ENCODE measurements at places on chromosomes 13 and 19.
A peak's percentile ranks its signal among the peaks of the same experiment; 100 is the strongest.

- DNase-seq = no peak
Observed at GRCh38 chr13:110648146-110648819, 32.9 kb downstream of the NAXD start.

DNA sequence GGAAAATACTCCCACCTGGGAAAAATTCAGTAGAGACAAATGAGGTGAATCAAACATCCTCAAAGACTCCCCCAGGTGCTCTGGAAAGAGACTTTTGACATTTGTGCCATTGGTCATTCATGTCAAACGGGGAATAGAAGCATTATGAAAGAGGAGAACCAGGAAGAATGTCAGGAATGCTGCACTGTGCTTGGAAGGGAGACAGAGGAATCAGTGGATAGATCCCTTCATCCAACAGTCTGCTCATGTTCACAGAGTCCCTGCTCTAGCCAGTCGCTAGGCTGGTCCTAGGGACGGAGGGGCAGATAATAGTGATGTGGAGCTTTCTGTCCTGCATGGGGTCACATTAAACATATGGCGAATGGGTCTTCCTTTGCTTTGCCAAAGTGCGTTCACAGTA, 384.4 kb downstream of the FGF9 start:
- DNase-seq = no peak

GRCh38 chr19:31459430-31459829, 110.2 kb upstream of the TSHZ3 start:
- no peak for DNase-seq

GRCh38 chr19:29515233-29515619, 10.6 kb upstream of the VSTM2B start:
- DNase-seq = no peak

DNA sequence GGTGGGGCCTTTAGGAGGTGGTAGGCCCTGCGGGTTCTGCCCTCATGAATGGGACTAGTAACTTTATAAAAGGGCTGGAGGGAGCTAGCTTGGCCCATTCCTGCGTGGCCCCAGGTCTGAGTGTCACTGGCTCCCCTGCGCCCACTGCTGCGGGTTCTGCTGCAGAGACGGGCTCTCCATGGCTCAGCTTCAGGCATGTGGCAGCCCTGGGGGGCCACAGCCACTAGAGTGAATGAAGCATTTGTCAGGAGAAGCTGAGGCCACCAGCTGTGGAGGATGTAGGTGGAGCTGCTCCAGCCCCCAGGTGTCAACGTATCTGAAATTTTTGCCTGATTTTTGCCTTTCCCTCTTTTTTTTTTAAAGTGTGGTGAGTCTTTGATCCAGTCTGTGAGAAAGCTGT, 119.1 kb downstream of the SOX1 start:
- no peak for DNase-seq

- DNase-seq = no peak
Observed at GRCh38 chr13:64007339-64007738, 2591.7 kb upstream of the PCDH20 start.

DNA sequence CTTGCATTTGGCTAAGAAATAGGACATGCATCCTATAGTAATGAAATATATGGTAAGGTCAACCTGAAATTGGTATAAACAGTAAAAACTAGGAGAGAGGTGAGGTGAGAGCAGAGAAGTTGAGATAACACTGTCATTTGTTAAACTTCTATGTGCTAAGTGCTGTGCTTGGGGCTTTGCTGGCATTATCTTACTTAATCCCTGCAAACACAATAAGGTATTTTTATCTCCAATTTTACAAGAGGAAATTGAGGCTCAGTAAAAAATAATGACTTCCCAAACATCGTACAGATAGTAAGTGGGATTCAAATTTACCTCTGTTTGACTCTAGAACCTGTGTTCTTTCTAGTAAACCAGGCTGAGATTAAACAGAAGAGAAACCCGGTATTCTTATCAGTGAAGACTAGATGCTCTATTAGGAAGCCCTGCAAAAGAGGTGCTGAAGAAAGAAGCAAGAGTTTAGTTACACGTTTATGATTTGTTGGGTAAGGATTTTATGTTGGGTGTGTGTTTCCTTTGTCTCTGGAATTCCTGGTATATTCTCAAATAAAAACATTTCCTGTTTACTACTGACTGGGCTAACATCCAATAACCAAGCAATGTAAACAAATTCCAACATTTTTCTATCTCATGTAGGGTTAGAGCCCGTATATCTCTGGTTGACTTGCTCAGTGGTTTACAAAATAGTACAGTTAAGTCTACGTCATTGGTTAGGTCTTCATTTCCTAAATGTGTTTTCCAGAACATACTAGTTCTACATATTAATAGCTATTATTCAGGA, 137.3 kb upstream of the FNDC3A start:
- no peak for DNase-seq

DNA sequence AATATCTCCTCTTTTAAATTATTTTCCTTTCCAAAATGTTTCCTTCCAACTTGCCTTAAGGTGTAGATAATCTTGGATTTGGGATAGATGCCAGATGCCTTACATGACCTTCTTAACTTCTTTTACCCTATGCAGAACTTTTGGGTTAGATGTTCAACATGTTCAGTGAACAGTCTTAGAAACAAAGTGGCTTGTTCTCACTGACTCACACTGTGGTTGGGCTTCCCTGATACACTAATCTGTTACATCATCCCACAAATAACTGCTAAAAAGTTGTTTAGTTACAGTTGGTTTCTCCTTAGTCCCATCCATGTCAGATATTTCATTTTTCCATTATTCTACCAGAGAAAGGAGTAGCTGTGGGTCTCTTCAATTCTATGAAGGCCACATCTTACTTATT, 2638.2 kb downstream of the PCDH9 start:
- DNase-seq = no peak

DNA sequence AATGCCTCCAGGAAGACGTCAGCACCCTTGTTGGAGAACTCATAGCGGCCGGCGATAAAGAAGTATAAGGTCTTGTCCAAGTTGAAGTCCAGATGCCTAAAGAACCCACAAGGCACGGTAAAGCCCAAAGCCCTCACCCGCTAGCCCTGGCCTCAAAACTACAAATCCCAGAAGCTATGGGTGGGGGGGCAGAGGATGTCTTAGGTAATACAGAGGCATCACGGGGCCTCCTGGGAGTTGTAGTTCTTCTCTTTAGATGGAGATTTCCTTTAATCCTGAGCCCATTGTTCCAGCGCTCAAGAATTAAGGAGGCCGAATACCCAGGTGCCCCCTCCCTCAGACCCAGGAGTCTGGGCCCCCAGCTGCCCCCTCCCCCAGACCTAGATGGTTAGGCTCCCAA, 10.8 kb downstream of the GYS1 start:
- DNase-seq = no peak

GRCh38 chr13:111557921-111558699, 237.7 kb downstream of the TEX29 start:
- DNase-seq = no peak

- DNase-seq = no peak
Observed at GRCh38 chr19:12727745-12728433, 4.2 kb upstream of the TNPO2 start.

DNA sequence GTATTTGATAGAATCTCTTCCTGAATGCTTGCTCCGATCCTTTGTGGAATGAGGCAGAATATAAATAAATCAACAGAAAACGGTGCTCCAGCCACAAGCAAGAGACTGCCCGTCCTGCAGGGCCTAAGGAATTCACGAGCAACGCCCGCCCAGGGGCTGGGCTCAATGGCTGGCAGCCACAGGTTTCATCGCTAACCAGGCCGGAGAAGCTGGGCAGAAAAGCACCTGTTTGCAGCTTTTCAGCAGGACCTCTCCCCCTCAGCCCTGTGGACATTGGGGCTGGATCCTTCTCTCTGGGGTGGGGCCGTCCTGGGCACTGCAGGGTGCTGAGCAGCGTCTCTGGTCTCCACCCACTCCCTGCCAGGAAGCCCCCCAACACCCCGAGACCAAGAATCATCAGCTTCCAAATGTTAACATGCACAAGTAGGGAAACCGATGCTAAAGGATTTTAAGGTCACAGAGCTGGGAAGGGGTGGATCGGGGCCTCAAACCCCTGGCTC, 102.5 kb downstream of the GADD45B start:
- DNase-seq = no peak

GRCh38 chr13:58782736-58783135, 1151.2 kb downstream of the PCDH17 start:
- DNase-seq = peak; percentile 15

- peak; percentile 15 for DNase-seq
Observed at GRCh38 chr13:32314271-32315237, 609 bp downstream of the ZAR1L start.

DNA sequence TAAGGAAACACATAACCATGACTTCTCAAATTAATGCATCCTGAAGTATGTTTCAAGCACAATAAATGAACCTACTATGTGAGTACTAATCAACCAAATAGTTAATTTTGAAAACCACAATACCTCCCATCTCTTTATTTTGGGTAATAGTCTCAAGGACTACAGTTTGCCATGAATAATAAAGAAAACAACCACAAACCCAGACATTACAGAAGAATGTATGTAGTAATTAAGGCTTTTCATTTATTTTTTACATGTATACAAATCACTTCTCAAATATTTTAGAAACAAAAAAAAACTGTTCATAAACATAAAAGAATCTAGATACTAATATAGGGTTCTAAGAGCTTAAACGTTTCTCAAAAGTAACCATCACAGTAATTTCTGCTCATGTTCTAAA, 6.8 kb downstream of the KATNAL1 start:
- no peak for DNase-seq

DNA sequence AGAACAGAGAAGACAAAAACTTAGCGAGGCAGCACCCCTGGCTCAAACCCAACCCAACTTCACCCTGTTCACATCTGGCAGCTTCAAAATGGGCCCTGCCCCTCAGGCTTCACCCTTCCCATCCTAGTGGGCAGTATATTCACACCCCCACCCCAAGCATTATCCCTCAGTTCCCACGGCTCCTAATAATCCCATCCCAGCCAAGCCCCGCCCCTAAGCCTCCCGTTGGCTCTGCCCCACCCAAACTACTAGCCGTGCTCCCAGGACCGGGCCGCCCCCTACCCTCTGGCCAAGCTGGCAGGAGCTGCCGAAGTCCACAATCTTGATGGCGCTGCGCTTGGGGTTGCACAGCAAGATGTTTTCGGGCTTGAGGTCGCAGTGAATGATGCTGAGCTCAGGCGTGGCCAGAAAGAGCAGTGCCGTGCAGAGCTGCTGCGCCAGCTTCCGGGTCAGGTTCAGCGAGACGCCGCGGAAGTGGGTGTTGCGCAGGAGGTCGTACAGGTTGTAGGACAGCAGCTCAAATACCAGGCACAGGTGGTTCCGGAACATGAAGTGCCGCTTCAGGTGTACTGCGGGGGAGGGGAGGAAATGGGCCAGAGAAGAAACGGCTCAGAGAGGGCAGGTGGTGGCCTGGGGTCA, 5.8 kb downstream of the DYRK1B start:
- no peak for DNase-seq

DNA sequence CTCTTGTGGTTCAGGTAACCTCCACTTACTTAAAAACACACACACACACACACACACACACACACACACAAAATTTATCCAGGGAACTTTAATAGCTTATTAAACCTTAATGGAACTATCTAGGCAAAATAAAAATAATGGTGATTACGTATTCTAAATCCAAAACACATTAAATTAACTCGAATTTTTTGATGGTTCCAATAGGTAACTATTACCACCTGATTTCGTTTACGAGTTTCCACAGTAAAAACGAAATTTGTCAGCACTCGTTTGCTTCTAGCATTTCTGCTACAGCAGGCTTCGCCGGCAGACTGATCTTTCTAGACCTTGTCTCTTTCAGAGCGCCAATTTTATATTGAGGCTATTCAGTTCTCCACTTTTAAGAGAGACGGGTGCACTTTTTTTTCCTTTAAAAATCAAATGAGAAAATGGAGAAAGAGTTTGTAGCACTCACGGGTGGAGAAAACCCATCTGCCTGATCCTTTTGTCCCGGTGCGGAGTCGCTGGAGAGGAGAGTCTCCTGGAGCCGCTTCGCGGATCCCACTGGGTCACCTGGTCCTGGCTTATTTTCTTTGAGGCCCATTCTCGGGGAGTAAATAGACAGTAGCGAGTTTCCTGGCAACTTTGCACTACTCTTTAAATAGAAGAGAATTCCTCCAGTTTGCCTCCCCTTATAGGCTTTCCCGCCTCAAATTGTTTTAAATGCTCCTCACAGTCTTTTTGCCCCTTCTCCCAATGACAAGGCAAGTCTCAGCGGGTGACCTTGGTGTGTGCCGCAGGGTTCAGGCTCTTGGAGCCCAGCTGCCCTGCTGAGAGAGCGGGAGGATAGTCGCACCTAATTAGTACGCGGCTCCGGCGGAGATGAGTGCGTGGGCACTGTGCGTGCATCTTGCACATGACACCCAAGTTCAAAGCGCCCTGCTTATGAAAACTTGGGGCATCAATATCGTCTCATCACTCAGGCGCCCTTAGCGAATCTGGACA, 117.0 kb downstream of the KCNRG start:
- no peak for DNase-seq

Data from RPMI8226 (cell line).